ENCODE measurements at places on chromosomes 3 and 15. TPM values are rescaled to one million over a fixed set of nuclear protein-coding genes. Genes with fewer than 3 reads are reported as not detected.

Gene LRRIQ4
- total RNA-seq = not detected

Gene FOXB1
- not detected for total RNA-seq

Gene TIMP4
- total RNA-seq = 1.2 TPM

Gene ITIH4
- 2.1 TPM for total RNA-seq

Gene FAM81A
- 1.2 TPM for total RNA-seq

Gene GABRG3
- not detected for total RNA-seq

Gene SSUH2
- total RNA-seq = 0.36 TPM

Gene TMEM108
- total RNA-seq = 0.60 TPM

Gene FSIP1
- total RNA-seq = 0.28 TPM

Gene TEX55
- not detected for total RNA-seq

Gene ZNF501
- total RNA-seq = 1.1 TPM

Gene RNF13
- 32.8 TPM for total RNA-seq

Gene ZBTB47
- total RNA-seq = 3.7 TPM

Gene VGLL4
- 36.3 TPM for total RNA-seq

Gene TMEM207
- not detected for total RNA-seq

Gene FBLN2
- 10.4 TPM for total RNA-seq

Gene CHDH
- total RNA-seq = 1.6 TPM

Gene CFAP91
- total RNA-seq = not detected

Measured in esophagus mucosa (tissue), 1 donor.